ENCODE measurements at places on chromosomes 11 and 22. TPM values are rescaled to one million over a fixed set of nuclear protein-coding genes. Genes with fewer than 3 reads are reported as not detected.
A peak's percentile ranks its signal among the peaks of the same experiment; 100 is the strongest.

CHRM1 gene
- polyA plus RNA-seq = not detected

NNMT gene
- polyA plus RNA-seq = not detected

OR52N1 gene
- polyA plus RNA-seq = not detected

OR52I1 gene
- not detected for polyA plus RNA-seq

SLC22A6 gene
- polyA plus RNA-seq = not detected

PARVG gene
- polyA plus RNA-seq = 2.8 TPM

ANO1 gene
- polyA plus RNA-seq = 9.7 TPM

IL18 gene
- 0.44 TPM for polyA plus RNA-seq

GPR83 gene
- polyA plus RNA-seq = not detected

TBX1 gene
- polyA plus RNA-seq = 15.9 TPM

DNA sequence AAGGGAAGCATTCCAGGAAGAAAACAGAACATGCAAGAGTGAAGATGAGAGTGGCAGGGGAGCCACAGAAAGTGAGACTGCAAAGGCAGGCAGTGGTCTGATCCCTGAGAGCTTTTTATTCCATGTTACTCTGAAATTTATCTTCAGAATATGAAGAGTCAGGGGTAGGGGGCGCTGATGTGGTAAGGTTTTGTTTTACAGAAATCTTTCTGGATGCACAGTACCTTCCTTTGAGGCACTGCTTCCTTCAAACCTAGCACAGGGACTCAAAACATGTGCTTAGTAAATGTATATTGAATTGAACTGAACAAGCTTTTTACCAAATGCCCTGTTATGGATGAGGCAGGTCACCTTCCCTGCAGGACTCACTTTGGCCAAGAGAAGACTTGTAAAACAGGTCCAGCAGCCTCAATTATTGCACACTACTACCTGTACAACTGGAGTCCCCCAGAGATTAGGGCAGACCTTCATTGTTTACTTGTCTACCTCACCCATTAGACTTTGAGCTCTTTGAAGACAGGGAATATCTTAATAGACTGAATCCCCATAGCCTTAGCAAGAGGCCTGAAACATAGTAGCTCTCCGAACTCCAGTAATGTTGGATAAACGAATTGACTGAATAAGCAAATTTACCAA lies 2.2 kb downstream of the PAK1 start:
- DNase-seq = no peak

- no peak for DNase-seq
Observed at GRCh38 chr11:31656051-31656450, 146.5 kb downstream of the ELP4 start.

DNA sequence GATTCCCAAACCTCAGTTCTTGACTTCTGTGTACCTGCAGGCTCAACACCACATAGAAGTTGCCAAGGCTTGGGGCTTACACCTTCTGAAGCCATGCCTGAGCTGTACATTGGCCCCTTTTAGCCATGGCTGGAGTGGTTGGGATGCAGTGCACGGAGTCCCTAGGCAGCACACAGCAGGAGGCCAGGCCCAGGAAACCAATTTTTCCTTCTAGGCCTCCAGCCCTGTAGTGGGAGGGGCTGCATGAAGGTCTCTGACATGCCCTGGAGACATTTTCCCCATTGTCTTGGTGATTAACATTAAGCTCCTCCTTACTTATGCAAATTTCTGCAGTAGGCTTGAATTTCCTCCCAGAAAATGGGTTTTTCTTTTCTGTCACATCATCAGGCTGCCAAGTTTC lies 94.6 kb downstream of the DEPDC5 start:
- DNase-seq = no peak

DNA sequence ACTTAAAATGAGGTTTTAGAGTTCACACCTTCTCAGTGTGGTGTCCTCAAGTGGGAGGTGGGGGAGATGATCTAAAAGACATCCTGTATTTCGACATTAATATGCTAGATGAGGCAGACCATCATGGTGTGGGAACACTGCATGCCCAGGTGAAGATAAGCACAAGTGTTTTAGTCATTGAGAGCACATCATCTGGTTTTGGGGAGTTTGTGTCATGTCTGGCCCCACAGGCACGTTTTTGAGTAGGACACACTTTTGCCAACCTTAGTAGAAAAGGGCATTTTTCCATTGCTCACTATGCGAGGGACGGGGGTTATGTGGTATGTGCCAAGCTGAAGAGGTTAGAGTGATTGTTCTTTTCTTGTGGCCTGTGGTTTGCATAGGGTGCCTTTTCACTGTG lies 189.3 kb downstream of the DBX1 start:
- DNase-seq = no peak

GRCh38 chr11:10792385-10793068 lies 16.2 kb downstream of the EIF4G2 start:
- peak; percentile 68 for DNase-seq

- no peak for DNase-seq
Observed at GRCh38 chr11:94702481-94702880, 65.7 kb upstream of the AMOTL1 start.

- no peak for DNase-seq
Observed at GRCh38 chr11:115500547-115501501, 3.4 kb downstream of the CADM1 start.

GRCh38 chr22:20272174-20272573 lies 4.1 kb upstream of the RTN4R start:
- DNase-seq = no peak

DNA sequence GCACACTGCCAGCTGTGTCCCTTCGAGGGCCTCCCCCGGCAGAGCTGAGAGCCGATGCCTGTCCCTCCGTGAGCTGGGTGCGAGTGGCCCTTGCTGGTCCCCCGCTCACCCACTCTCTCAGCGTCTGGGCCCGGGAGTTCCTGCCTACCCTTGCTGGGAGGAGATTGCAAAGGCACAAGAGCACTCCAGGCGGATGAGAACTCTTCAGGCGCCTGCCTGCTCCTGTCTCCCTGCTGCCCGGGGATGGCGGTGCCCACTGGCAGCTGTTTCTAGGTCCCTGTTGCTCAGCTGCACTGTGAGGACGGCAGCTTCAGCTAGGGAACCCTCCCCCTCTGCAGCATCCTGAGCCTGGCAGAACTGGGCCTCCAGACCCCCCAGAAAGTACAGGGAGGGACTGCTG lies 61.1 kb downstream of the FLRT1 start:
- DNase-seq = no peak

GRCh38 chr11:16252373-16252772 lies 104.0 kb downstream of the SOX6 start:
- no peak for DNase-seq

GRCh38 chr22:46769191-46769675 lies 6.8 kb downstream of the TBC1D22A start:
- DNase-seq = no peak

DNA sequence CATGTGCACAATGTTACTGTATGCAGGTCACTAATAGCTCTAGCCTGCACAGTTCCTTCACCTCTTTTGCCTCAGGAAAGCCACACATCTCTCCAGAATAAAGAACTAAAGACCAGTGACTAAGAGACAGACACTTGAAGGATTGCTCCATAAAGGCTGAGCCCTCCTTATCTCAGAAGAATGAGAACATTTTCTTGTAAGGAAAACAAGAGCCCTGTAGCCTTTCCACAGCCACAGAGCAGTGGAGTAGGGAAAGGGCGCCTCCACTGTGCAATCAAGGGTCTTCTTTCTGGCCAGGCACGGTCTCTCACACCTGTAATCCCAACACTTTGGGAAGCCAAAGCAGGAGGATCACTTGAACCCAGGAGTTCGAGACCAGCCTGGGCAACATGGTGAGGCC lies 202.6 kb upstream of the TMEM45B start:
- DNase-seq = no peak

- DNase-seq = no peak
Observed at GRCh38 chr11:67662835-67663531, 11.4 kb downstream of the ALDH3B2 start.

DNA sequence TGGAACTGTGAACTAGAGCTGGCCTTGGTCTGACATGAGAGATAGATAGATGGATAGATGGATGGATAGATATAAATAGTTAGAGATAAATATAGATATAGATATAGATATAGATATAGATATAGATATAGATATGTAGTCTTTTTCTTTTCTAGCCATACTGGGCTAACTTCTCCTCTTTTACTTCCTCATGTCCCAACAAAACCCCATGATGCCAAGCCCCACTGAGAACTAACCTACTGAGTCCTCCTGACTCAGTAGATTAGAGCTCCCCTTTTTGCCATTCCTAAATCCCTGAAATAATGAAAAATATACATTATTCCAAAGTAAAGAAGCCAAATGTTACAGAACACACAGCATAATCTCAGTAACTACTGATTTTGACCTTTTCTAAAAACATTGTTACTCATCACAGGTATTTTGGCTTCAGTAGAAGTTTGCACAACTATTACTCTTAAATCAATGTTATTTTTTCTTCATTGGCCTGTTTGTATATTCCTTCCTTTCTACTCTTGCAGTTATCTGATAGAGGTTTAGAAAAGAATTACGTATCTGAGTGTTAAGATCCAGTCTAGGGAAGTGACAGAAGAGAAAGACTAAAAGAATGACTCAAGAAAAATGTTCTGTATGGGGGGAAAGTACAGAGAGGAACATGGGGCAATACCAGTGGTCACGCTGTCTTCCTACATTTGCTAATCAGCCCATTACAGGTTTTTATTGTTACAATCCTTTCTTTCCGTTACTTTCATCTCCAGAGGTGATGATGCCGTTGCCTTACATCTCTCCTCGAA lies 6.0 kb upstream of the OR10D3 start:
- DNase-seq = no peak

DNA sequence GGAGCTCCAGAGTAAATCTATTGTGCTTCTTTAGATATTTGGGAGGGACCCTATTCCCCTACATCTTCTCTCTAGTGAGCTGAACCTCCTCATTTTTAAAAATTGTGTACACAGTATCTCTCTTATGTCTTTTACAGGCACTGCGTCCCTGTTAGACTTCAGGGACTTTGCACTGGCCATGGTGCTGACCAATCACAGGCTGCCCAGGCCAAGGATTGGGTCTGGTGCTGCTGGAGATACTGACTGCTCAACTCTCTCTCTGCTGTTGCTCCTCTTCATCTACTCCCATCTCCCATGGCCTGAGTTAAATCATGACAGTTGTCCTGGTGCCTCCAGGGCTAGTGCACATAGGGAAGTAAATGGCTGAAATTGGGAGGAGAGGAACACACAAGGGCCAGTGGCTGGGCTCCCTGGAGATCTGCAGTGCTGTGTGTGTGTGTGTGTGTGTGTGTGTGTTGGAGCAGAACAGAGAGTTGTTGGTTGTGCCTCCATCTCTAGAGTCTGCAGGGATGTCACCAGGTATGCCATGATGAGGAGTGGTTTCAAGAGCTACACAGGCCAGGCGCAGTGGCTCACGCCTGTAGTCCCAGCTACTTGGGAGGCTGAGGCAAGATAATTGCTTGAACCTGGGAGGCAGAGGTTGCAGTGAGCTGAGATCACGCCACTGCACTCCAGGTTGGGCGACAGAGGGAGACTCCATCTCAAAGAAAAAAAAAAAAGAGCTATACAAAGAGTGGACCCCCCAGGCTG lies 155.3 kb downstream of the ST3GAL4 start:
- DNase-seq = no peak

DNA sequence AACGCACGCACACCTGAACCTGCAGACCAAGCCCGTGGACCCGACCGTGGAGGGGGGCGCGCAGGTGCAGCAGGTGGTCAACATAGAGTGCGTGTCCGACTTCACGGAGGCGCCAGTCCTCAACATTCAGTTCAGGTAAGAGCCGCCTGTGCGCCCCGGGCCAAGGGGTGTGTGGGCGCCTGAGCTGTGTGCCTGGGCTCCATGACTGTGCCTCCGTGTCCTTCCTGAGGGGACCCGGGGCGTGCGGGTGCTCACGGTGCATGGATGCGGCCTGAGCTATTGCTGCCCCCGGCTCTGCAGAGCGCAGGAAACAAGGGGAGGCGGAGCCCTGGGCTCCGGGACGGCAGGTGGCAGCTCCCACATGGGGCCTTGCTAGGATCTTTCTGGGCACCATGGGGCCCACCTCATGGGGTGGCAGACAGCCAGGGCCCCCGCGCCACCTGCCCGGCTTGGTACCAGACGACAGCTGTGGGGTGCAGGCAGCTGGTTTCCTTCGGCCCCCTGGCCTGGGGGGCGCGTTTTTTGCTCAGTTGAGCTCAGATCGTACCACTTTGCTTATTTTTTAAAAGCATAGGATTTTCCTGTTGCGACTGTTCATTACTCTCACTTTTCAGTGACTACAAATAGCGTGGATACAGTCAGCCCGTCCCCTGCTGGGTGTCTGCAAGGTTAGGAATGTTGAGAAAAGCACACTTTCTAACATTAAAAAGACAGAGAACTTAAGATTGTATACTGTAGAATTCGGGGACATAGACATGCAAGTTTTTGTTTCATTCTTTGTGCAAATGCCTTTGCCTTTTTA lies 28.3 kb downstream of the MUC6 start:
- no peak for DNase-seq

DNA sequence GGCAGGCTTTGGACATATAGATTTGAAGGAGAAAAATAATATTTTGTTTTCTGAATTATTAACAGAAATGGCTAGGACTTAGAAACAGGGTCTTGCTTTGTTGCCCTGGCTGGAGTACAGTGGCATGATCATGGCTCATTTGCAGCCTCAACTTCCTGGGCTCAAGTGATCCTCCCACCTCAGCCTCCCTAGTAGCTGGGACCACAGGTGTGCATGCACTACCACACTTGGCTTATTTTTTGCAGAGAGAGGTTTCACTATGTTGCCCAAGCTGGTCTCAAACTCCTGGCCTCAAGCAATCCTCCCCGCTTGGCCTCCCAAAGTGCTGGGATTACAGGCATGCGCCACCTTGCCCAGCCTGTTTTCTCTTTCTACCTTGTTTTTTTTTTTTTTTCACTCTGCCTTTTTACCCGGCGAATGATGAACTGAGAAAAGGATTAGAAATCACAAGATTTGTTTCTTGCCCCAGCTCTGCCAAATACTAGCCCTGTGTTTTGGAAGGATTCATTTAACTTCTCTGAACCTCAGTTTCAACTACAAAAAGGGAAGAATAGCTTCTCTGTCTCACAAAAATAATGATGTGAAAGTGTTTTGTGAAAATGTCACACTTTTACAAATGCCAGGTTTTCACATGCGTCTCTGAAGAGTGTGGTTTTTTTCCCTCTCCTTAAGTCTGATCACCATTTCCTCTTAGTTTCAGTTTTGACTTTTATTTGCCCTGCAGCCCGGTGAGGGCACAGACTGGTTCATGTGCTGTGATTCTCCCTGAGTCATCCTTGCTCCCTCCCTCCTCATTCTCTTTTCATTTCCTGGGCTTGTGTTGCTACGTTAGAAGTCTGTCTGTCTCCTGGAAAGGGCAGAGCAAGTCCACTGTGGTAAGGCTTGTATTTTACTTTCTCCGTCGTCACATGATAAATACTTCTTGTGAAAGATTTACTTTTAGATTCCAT lies 67.7 kb downstream of the BCL2L13 start:
- peak; percentile 23 for DNase-seq

Data from muscle of arm (tissue), 14 donors.